ENCODE measurements at places on chromosomes 2 and 18. TPM values are rescaled to one million over a fixed set of nuclear protein-coding genes. Genes with fewer than 3 reads are reported as not detected.

- no peak for DNase-seq
Observed at GRCh38 chr2:75284345-75284744, 85.0 kb upstream of the TACR1 start.

GRCh38 chr2:72412214-72412613 lies 264.6 kb upstream of the CYP26B1 start:
- no peak for DNase-seq

DNA sequence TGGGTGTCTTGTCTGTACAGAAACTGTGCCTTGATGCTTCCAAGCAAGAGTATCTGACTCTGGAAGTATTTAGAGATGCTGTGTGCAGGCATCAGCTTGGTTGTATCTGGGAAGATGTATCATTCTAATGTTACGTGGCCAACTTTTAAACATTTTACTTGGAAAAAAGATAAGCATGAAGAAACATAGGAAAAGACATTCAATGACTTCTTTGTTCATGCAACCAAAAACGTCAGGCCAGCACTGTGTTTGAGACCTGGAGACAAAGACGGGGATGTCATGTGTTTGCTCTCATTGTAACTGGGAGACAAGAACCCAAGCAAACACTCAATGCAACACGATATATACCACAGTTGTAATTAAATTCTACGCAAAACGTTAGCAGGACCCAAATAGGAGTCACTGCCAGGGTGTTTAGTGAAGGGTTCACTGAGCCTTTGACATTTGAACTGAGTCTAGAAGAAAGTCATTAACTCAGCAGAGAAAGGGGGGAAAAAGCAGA lies 8.9 kb upstream of the SESTD1 start:
- DNase-seq = no peak

DNA sequence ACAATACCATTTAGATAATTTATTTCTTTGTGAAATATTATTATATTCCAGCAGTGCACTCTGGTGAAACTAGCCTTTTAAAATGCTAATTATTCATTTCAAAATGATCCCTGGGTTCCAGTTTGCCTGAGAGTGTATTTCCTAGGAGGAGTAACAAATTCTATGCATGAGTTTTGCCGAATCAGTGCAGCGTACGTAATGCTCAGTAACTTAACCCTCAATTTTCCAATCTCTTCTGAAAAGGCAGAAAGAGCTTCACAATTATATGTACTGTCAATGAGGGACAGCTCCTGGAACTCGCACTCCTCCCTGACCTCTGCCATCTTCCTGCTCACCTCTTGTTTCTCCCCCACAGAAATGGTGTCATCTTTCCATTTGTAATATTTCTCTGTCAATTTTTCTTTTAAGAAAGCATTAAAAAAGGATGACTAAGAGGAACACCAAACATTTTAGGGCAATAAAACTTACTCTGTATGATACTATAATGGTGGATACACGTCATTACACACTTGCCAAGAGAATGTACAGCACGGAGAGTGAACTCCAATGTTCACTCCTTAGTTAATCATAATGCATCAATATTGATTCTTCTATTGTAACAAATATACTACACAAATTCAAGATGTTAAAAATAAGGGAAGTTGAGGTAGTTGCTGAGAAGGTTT lies 25.7 kb upstream of the XIRP2 start:
- no peak for DNase-seq

DNA sequence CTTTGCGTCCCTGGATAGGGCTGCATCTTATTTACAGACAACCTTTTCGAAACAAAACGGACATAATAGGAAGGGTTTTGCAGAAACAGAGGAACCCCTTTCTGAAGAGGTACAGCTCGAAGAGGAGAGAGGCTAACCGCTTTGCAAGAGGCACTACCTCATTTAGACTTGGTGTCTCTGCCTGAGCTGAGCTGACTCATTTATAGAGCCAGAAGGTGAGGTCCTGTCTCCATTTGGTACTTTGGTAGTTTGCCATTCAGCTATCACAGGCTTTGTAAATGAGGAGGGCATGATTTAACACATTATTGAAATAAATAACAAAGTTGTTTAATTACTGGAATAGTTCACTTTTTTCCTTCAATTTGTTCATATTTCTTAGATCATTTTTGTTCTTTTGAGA lies 2.2 kb upstream of the NXPH2 start:
- DNase-seq = no peak

ADD2 gene
- not detected for total RNA-seq

UGT1A8 gene
- total RNA-seq = under 0.01 TPM
